Esophagus squamous epithelium (tissue), 5 donors: ENCODE measurements at places on chromosomes 3 and 15. TPM values are rescaled to one million over a fixed set of nuclear protein-coding genes. Genes with fewer than 3 reads are reported as not detected.

DNA sequence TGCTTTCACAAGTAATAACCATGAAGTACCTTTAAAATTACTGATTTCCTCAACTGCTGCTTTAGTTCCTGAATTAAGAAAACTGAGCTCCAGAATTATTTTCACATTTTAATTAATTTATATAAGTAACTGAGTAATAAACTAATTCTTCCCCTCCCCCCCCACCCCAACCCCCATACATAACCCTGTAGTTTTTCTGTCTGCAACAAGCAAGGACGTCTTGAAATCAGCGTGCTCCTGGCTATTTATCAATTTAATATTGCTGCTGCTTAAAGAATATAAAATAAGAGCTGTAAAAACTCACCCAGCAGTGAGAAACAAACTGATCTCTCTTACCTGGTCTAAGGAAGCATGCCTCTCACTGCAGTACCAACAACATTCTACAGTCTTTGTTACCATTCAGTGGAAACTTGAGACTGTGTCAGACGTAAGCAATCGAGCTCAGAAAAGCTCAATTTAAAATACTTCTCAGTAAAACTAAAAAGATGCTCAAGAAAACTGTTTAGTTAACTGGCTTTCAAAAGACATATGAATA, 121.0 kb downstream of the TFDP2 start:
- peak overlapping the region; percentile 33 for H3K27ac ChIP-seq
- peak overlapping the region; percentile 47 for H3K4me3 ChIP-seq
- no peak for DNase-seq
- peaks cover 8% of the 10 kb centered on the region for H3K4me1 ChIP-seq
- no peaks in the 10 kb centered on the region for H3K27me3 ChIP-seq

DNA sequence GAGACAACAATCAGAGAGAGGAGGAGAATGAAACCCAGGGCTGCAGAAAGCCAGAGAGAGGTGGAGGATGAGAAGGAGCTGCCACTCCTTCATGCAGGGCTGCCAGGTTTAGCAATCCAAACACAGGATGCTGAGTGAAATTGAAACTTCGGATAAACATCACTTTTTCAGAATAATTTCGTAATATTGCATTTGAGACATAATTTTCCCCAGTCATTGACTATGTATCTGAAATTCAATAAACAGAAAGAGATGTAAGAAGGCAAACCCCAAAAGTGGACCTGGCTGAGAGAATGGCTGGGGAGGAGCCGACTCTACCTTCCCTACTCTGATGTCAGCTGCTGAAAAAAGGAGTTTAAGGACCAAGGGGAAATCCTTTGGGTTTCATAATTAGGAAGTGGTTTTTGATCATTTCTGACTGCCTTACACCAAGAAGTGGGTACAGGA, 33.8 kb downstream of the SLC9A9 start:
- peaks cover 55% of the 10 kb centered on the region for H3K4me1 ChIP-seq
- peak overlapping the region; percentile 54 for H3K27ac ChIP-seq
- no peak overlapping the region for H3K4me3 ChIP-seq
- no peaks in the 10 kb centered on the region for H3K36me3 ChIP-seq
- no peaks in the 10 kb centered on the region for H3K27me3 ChIP-seq

The CLDN18 gene
- total RNA-seq, result 0.38 TPM

DNA sequence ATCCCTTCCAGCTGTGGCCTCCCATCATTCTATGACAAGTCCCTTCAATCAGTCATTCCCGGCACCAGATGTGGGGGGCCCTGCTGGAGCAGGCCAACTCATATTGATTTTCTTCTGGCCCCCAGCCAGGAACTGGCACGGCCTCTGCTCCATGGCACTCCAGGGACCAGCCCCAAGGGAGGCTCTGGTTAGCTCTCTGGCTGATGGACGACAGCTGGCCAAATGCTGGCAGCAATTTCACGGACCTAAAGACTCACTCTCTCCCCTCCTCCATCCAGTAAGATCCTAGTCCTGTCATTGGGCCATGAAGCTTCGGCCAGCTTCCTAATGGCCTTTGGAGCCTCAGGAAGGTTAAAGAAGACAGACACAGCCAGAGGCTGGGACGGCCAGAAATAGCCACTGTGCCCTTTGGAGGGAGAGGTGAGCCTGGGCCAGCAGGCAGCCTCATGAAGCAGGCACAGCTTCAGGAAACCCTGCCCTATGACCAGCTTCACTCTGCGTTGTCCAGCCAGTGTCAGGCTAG, 131.0 kb downstream of the MEX3B start:
- DNase-seq, result no peak
- H3K4me3 ChIP-seq, result no peak overlapping the region
- H3K27me3 ChIP-seq, result no peaks in the 10 kb centered on the region
- H3K4me1 ChIP-seq, result no peaks in the 10 kb centered on the region
- H3K36me3 ChIP-seq, result no peaks in the 10 kb centered on the region

The CFAP100 gene
- not detected for total RNA-seq
